ENCODE measurements at places on chromosomes 6 and 20. TPM values are rescaled to one million over a fixed set of nuclear protein-coding genes. Genes with fewer than 3 reads are reported as not detected.

Gene LINC00237
- total RNA-seq = not detected

Gene CST7
- total RNA-seq = not detected

Gene OOEP
- not detected for total RNA-seq

Gene LST1
- total RNA-seq = not detected

Gene GMEB2
- total RNA-seq = 12.5 TPM

Gene CYP39A1
- not detected for total RNA-seq

Gene SLC13A3
- total RNA-seq = 0.36 TPM

Gene MICB
- total RNA-seq = 7.2 TPM

Gene HCRTR2
- total RNA-seq = not detected

Gene CTCFL
- total RNA-seq = not detected

Gene UBE2C
- 32.7 TPM for total RNA-seq

Gene DDX39B
- total RNA-seq = 272 TPM

Gene OR2H2
- total RNA-seq = not detected

Gene GGTLC1
- total RNA-seq = not detected

Gene BTNL2
- not detected for total RNA-seq

Gene TFAP2D
- total RNA-seq = not detected

Gene HMGN3
- total RNA-seq = 40.4 TPM

Gene C20orf204
- total RNA-seq = not detected

Gene DEFB124
- not detected for total RNA-seq

Gene TSPO2
- total RNA-seq = not detected

Gene CLPSL1
- not detected for total RNA-seq

Gene GINS1
- total RNA-seq = 3.6 TPM

Gene MDC1
- 9.1 TPM for total RNA-seq

Gene AVP
- total RNA-seq = not detected

Gene XRN2
- total RNA-seq = 62.5 TPM

Gene C6orf141
- not detected for total RNA-seq

Gene SLC32A1
- total RNA-seq = not detected

Gene TRIM31
- not detected for total RNA-seq

Gene SIRPG
- total RNA-seq = not detected

Gene MUC22
- total RNA-seq = not detected

Gene MUC21
- total RNA-seq = not detected

Gene SRMS
- not detected for total RNA-seq

Gene RHAG
- total RNA-seq = not detected

Gene NMBR
- total RNA-seq = not detected

Gene TCFL5
- total RNA-seq = 8.6 TPM

Gene PRPH2
- total RNA-seq = 0.97 TPM

Gene NKX2-2
- not detected for total RNA-seq

Gene EFCAB8
- not detected for total RNA-seq

Gene KIF3B
- total RNA-seq = 17.0 TPM

Gene NINL
- total RNA-seq = 3.2 TPM

Gene NR2E1
- not detected for total RNA-seq

Gene DEFB132
- not detected for total RNA-seq

Gene LKAAEAR1
- not detected for total RNA-seq

Gene BEND6
- 4.0 TPM for total RNA-seq

Gene ECT2L
- total RNA-seq = under 0.01 TPM

Gene ZNF165
- total RNA-seq = 0.16 TPM

Gene FGD2
- not detected for total RNA-seq

Gene BLTP3A
- total RNA-seq = 2.9 TPM

Gene KCNK5
- total RNA-seq = not detected

Gene BHLHE23
- not detected for total RNA-seq
